Stimulated activated CD4-positive, alpha-beta T cell treated with anti-CD3 and anti-CD28 coated beads, Interleukin-12 subunit alpha, Interleukin-12 subunit beta, amount 100 ng/mL, for 4 hours (primary cell): ENCODE measurements at places on chromosomes 16 and 17.

DNA sequence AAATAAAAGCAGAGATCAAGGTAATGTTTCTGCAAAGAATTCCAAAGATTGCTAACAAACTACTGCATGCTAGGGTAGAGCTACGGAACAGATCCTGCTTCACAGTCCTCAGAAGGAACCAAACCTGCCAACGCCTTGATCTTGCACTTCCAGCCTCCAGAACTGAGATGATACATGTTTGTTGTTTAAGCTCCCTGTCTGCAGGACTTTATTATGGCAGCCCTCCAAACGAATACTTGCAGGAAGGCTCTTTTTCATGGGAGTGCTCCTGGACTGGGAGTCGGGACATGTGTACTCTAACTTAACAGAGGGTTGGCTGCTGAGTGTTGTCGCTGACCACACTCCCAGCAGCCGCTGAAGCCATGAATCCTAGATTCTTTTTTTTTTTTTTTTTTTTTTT lies 808.8 kb upstream of the EEF2KMT start:
- no peak for DNase-seq

DNA sequence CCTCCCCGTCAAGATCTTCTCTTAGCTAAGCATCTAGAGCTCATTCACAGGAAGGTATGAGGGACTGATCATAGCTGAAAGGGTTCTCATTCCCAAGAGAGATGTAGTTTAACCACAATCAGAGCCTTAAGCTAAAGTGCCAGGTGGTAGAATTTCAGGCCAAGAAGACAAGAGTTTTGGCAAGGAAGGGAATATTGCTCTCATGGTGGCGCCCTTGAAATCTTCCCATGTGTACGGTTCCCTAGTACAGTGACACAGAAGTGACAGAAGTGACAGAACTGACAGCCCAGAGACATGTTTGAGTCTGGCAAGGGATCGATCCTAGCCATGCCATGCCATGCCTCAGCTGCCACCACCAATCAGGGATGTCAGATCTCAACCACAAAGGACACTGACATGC lies 2.5 kb downstream of the GRIN2C start:
- no peak for DNase-seq

- DNase-seq, result no peak
Measured at GRCh38 chr17:27565874-27566670, 64.9 kb upstream of the LGALS9 start.

- no peak for DNase-seq
Measured at GRCh38 chr17:33506889-33507650, 214.0 kb upstream of the ASIC2 start.

GRCh38 chr17:81810476-81810875 lies 6.5 kb downstream of the GCGR start:
- DNase-seq, result no peak

DNA sequence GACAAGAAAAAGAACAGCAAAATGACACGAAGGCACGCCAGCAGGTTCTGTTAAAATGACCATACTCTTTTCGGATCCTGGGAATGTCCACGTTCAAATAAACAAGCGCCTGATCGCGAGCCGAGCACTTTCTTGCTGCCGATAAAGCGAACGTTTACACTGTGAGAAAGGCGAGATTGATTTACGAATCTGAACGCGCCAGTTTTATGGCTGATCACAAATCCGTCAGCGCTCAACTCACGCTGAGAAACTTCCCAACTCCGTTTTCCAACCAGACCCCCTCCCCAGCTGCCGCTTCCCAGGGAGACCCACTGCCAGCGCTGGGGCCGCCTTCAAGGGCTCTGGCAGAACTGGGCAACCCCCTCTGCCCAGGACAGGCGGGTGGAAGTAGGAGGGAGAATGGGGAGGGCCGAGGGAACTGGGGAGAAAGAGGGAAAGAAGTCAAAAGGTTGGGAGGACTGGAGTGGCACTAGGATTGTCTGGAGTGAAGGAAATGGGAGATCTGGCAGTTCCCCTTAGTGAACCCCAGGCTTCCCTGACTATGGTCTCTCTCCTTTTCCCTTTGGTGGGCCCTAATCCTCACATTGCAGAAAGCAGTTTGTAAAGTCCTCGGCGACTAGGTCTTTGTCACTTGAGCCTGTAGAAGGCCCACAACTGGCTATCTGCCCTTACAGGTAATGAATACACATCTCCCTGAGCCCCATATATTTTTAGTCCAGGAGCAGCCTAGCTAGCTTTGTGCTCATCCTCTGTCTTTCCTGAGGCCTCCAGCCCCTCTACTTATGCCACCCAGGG lies 6.9 kb downstream of the HOXB4 start:
- DNase-seq, result no peak

DNA sequence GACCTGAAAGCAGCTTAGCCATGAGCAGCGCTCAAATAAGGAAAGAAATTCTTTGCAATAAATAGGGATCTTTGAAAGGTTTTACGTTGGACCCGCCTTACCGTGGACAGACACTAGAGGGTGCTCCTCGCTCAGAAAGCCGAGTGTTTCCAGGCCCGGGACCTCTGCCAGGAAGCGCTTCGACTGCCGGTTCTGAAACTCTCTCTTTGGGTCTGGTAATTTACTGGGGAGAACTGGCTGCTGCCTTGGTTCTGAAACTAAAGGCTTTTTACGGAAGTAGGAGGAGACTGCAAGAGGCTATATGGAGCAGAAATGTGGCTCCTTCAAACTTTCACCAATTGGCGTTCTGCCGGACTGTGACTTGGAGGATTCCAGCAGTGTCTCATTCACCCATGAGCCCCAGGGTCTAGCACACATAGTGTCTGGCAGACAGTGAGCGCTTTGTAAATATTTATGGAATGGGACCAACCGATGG lies 45.6 kb upstream of the HOXB9 start:
- DNase-seq, result peak; percentile 69

GRCh38 chr17:76697702-76698465 lies 12.9 kb downstream of the MXRA7 start:
- DNase-seq, result no peak

DNA sequence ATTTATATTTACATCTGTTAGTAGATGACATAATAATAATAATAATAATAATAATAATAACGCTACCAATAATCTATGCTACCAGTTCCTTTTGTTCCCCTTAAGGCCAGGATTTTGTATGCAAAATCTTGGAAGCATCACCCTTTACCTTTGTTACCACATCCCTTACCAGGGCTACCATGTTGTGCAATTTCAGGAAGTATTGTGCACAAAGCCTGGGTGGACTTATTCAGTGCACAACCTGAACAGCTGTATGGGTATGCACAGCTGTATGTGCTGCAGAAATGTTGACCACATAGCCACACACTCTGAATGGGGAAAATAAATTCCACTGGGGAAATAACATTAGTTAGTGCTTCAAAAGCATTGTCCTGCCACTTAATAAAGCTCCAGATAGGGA lies 19.9 kb upstream of the CALB2 start:
- no peak for DNase-seq

GRCh38 chr16:74271872-74272271 lies 24.7 kb upstream of the PSMD7 start:
- DNase-seq, result no peak

DNA sequence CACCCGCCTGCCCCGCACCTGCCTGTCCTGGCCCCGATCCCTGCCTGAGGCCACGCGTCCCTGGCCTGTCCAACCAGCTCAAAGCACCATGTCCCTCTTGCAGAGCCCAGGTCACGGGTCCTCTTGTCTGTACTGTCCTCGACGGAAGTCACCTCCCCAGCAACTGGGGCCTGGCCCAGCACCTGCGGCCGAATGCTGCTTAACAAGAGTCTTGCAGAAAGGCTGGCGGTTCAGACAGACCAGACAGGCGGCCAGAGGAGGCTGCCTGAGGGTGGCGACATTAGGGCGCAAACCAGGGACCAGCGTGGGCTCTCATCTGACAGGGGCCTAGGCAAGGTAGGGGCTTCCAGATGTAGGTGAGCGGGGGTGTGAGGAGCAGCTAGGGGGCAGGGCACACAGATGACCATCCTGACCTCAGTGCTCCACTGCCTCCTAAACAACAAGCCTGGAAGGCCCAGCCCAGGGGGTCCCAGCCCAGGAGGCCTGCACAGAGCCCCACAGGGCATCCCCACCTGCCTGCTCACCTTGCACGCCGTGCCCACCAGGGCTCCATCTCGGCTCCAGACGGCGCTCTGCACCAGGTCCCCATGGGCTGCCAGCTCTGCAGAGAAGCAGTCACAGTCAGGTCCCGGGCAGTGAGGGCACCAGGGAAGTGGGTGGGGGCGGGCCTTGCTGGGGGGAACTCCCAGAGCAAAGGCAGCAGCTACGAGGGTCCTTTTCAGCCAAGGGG lies 11.3 kb downstream of the CORO7 start:
- DNase-seq, result no peak

- DNase-seq, result no peak
Measured at GRCh38 chr17:77506371-77506991, 365.7 kb downstream of the SEC14L1 start.

DNA sequence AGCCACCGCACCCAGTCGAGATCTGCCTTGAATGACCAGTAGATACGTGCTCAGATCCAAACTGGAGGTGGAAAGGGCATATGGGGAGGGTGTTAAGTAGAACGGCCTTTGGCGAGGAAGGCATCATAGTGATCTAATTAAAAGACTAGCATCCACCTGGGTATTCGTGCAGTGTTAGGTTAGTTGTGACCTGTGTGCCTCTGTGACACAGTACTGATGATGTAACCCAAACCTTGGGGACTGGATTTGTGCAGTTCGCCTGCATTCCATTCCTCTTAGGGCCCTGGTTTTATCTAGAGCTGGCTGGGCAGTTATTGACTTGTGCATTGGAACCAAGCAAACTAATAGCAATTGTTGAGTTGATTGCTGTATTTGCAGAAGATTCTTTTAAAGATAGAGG lies 47.9 kb downstream of the SNX29 start:
- DNase-seq, result no peak

- DNase-seq, result no peak
Measured at GRCh38 chr17:14621826-14622614, 321.1 kb downstream of the HS3ST3B1 start.

- no peak for DNase-seq
Measured at GRCh38 chr17:51647826-51648225, 387.5 kb downstream of the UTP18 start.

- DNase-seq, result no peak
Measured at GRCh38 chr17:54662978-54663876, 237.4 kb upstream of the TOM1L1 start.

GRCh38 chr16:8798535-8799157 lies 1.0 kb downstream of the PMM2 start:
- DNase-seq, result no peak

DNA sequence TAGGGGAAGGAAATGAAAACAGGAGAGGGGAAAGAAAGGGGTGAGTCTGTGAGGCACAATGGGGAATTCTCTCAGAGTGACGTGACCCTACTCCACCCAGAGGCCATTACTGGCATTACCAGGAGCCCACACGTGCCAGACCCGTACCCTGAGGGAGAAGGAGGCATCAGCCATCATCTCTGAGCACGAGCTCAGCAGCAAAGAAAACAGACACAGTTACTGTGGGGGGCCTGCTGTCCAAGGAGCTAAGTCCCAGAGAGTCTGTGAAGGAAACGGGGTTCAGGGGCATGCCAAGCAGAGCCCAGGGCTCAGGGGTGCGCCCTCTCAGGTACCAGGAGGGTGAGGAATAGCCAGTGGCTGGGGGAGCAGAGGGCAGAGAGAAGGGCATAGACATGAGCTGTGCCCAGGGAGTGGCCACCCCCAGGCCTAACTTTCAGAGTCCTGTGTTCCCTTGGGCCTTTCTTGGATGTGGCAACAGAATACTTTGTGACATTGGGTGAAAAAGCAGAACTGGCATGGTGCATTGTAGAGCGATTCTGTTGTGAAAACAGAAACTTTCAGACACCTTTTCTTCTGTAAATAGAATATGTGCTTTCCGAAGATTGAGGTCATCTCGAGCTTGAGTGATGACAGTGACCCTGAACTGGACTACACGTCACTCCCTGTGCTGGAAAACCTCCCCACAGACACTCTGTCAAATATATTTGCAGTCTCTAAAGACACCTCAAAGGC lies 11.3 kb downstream of the TAF1C start:
- DNase-seq, result peak; percentile 65

- DNase-seq, result no peak
Measured at GRCh38 chr17:909642-910323, 69.8 kb downstream of the NXN start.

GRCh38 chr16:59192551-59193199 lies 458.6 kb upstream of the GOT2 start:
- no peak for DNase-seq

- no peak for DNase-seq
Measured at GRCh38 chr16:78984887-78985464, 615.6 kb downstream of the MAF start.

- DNase-seq, result no peak
Measured at GRCh38 chr17:68381076-68381900, 76.0 kb downstream of the WIPI1 start.

- no peak for DNase-seq
Measured at GRCh38 chr17:77440560-77440981, 299.8 kb downstream of the SEC14L1 start.

- no peak for DNase-seq
Measured at GRCh38 chr16:73069581-73070262, 21.8 kb upstream of the ZFHX3 start.

GRCh38 chr16:79618692-79619050 lies 18.1 kb upstream of the MAF start:
- DNase-seq, result peak; percentile 43

DNA sequence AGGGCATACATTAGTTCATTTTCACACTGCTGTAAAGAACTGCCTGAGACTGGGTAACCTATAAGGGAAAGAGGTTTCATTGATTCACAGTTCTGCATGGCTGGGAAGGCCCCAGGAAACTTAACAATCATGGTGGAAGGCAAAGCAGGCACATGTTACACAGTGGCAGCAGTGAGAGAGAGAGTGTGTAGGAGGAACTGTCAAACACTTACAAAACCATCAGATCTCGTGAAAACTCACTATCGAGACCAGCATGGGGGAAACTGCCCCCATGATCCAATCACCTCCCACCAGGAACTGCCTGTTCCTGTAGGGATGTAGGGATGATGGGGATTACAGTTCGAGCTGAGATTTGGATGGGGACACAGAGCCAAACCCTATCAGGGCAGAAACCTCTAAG lies 17.2 kb downstream of the NUBP1 start:
- no peak for DNase-seq
